ENCODE measurements at places on chromosomes 4 and X.

- no peak for DNase-seq
These were observed 3.3 kb downstream of the NLGN4X start for GRCh38 chrX:6225288-6225910.

- DNase-seq: peak; percentile 24
These were observed 2.1 kb downstream of the GPR101 start for GRCh38 chrX:137031517-137032340.

DNA sequence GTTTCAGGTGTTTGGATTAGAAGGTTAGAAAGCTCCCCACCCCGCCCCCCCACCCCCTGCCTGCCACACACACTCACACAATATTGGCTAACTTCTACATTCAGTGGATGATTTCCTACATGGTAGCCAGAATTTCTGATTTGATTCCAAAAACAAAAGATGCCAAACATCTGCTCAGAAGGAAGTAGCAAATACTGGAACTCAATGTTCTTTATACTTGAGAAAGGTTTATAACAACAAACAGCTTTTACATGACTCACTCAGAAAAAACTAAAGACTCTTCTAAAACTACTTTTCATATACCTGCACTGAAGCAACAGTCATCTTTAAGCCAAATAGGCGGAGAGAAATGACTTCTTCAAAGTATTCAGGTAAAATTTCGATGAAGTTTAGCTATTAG, 750.5 kb upstream of the POU3F4 start:
- DNase-seq: no peak

GRCh38 chrX:16610121-16610621, 39.8 kb upstream of the S100G start:
- DNase-seq: no peak

- no peak for DNase-seq
These were observed 1036.2 kb upstream of the GRID2 start for GRCh38 chr4:91267543-91267942.

DNA sequence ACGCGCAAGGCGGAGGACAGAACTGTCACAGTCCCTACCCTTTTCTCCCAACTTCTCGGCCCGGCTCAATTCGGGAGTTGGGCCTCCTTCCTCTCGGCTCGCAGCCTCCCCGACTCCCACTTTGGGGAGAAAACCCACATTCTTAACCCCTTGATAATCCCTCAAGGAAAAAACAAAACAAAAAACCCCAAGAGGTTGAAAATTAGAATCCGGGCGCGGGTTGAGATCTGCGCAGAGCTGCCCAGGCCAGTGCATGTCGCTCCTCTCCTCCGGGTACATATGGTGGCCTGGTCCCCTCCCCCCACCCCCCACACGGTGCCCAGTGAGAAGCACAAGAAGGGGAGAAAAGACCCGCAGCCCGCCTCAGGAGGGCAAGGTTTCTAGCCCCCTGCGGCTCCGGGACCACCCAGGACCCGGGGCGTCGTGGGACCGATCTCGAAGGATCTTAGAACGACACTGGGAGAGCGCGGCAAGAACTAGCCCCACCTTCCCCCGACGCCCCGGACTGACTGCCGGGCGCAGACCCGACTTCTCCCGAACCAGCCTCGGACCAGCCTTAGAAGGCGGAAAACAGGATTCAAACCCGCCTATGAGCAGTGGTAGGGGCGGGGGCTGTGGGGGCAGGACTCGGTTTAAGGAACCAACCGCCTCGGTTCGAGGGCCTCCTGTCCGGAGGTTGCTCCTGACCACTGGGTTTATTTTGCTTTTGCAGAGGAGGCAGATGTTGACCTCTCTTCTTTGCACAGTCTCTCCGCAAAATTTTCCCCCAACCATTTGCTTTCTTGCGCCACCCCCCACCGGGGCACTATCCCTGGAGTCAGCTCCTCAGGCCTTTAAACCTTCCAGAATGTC, 2.5 kb upstream of the PDGFRA start:
- no peak for DNase-seq

GRCh38 chr4:183408796-183409195, 35.6 kb upstream of the CDKN2AIP start:
- no peak for DNase-seq

GRCh38 chr4:163107754-163108153, 58.9 kb downstream of the NAF1 start:
- DNase-seq: no peak

DNA sequence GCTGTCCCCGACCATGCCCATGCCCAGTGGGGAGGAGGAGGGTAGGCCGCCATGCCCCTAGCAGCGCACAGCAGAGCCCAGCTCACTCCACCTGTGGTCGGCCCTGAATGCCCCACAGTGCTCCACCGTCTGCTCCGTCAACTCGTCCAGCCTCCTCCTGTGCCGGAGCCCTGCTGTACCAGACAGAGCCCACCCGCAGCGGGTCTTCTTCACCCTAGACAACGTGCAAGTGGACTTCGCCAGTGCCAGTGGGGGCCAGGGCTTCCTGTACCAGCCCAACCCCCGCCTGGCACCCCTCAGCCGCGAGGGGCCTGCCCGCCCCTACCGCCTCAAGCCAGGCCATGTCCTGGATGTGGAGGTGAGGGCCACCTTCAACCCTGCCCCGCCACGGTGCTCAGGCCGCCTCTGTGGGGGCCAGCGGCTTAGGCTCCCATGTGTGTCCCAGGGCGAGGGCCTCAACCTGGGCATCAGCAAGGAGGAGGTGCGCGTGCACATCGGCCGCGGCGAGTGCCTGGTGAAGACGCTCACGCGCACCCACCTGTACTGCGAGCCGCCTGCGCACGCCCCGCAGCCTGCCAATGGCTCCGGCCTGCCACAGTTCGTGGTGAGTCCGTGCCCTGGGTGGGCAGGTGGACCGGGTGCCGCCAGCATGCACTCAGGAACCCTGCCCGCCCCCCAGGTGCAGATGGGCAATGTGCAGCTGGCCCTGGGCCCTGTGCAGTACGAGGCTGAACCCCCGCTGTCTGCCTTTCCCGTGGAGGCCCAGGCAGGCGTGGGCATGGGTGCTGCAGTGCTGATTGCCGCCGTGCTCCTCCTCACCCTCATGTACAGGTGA, 6.9 kb upstream of the SRPK3 start:
- DNase-seq: no peak

DNA sequence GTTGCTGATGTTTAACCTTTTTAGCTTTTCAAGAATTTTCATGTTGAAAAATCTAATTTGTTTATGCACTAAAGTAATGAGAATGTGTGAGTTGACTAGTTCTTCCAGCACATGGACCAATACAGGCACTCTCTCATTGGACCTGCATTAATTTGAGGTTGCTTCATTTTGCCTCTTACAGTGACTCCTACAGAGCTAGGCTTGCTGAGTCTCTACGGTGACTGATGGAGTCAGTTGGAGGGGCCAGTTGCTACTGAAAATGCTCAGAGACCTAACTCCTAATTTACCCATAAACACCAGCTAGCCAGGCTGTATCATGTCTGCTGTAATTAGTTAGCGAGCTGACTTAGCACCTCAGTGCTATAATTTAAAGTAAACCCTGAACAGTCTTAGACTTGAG, 10.9 kb downstream of the MTHFD2L start:
- no peak for DNase-seq

- DNase-seq: peak; percentile 32
These were observed 55.0 kb upstream of the PAK3 start for GRCh38 chrX:111041018-111041462.

DNA sequence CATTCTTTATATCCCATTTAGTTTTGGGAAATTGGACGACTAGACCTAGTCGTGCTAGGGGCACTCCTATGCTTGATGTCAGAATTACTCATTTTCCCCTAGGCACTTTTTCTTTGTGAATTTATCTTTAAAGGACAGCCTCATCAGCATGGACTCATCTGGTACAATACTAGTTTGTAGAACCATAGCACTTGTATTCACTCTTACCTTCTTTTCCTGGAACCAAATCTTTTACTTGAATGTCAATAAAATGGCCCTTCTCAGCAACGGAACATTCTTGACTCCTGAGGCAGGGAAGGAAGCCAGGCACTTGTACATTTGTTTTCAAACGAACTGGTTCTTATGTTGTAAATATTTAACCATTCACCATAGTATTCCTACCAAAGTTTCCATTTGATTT, 187.1 kb downstream of the SHROOM3 start:
- DNase-seq: no peak

DNA sequence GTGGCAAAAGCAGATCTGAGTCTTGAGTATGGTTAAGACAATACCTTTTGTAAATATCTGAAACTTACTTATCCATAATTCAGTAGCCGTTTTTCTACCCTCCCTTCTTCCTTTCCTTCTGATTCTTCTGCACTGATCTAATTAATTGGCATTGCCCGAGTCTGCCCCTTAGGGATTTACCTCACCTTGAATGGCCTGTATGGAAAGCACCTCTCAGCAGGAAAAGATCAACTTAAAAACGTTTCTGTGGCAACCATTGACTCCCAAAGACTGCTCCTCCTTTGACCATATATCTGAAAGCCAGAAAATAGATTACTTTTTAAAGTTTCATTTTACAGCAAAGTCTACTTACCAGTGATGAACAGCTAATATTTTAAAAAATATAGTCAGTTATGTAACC, 496.5 kb upstream of the LCORL start:
- DNase-seq: no peak

DNA sequence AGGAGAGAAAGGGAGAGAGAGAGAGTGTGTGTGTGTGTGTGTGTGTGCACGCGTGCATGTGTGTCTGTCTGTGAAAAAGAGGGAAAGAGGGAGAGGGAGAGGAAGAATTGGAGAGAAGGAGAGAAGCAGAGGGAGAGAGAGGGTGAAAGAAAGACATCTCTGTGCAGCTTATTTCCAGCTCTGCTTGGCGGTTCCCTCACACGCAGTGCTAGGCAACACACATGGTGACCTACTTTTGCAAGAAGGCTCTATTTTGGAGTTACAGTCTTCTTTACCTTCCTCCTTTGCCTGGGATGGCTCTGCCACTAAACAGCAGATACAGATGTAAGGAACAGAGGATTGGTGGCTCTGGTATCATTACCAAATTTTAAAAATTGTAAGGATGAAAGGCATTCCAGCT, 40.1 kb downstream of the SLC16A2 start:
- no peak for DNase-seq

DNA sequence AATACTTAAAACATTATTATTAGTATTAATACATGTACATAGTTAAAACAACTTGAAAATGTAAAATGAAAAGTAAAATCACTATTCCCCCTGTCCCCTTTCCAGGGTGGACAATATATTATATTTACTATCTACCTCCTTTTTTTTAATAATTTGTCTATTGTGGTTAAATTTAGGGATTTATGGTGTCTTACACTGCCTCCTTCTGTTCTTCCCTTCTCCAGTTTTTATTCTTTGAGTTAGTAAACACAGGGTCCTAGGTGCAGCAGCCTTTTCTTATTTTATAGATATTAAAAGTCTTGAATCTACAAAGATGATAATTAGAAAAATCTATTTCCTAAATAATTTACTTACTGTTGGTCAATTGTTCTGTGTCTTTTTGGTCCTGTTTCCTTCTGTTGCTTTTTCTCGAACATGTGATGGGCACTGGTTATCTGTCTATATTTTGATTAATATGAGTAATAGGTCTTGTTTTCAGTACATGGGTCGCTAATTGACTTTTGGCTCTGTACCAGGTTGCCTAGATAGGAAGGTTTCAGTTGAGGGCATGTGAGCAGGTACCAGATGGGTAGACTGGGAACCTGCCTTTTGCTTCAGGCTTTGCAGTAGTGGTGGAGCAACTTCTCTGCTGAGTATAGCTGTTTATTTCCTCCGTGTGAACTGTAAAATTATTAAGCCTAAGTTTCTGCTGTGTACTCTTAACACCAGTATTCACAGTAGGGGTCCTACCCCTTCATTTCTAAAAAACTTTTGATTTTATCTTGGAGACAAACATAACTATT, 1.1 kb downstream of the NUDT9 start:
- DNase-seq: no peak

DNA sequence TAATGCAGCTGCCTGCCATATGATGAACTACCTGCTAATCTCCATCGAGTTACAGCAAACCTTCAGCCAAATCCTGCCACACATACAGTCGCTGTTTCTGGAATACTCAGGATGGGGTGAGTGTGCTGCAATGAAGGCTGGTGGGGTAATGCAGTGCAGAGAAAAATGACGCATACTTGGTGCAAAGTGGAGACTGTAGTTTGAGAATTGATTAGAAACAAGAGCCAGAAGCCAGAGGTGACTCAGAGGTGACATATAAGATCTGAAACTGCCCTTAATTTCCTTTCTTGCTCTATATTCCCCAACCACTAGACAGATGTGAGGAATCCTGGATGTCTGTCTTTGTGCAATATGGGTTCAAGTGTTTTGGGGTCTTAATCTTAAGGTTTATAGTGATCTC, 22.0 kb downstream of the C4orf54 start:
- DNase-seq: no peak

GRCh38 chr4:122873146-122873545, 46.5 kb downstream of the FGF2 start:
- no peak for DNase-seq

GRCh38 chr4:83110970-83111750, 3.4 kb downstream of the PLAC8 start:
- DNase-seq: no peak

- no peak for DNase-seq
These were observed 38.9 kb upstream of the RAP1GDS1 start for GRCh38 chr4:98222306-98222705.

- DNase-seq: no peak
These were observed 166.5 kb downstream of the DHRSX start for GRCh38 chrX:2334237-2334636.

DNA sequence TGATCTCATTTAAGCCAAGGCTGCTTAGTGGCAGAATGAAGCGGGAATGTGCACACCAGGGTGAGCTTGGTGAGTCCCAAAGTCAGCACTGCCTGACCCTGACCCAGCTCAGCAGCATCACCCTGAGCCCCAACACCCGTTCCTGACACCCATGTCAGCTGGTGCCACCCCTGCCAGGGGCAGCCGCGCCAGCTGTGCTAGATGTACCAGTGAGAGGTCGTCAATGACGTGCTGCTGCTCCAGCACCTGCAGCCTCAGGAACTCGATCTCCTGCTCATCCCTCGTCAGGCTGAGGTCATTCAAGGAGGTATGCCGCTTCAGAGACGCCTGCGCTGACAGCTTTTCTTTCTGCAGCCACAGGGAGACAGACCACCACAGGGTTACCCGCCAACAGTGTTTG, 61.7 kb upstream of the C4orf50 start:
- no peak for DNase-seq

DNA sequence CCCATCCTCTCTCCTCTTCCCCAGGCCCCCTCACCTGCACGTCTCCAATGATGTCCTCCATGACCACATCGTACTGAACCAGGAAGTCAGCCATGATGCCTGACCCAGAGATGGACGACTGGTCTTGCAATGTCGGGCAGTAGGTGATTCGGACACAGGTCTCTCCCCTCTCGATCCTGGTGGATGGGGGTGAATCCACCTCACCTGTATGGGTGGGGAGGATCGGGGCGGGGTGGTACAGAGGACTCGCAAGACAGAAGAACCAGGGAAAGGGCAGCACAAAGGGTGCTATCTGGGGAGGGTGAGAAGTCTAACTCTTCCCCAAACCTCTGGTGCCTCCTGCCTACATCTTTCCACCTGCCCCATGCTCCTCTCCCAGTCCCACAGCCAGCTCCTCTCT, 9.6 kb downstream of the ITIH6 start:
- DNase-seq: no peak

- DNase-seq: no peak
These were observed 52.0 kb upstream of the UGT2B7 start for GRCh38 chr4:69044247-69044646.

- no peak for DNase-seq
These were observed 108.3 kb downstream of the APBB2 start for GRCh38 chr4:41106081-41106480.

Measured in CD4-positive, alpha-beta T cell treated with Interleukin-6 at 100 ng/mL for 8 hours (primary cell).